Neural crest cell (in vitro differentiated cells): ENCODE measurements at places on chromosomes 4 and X.

DNA sequence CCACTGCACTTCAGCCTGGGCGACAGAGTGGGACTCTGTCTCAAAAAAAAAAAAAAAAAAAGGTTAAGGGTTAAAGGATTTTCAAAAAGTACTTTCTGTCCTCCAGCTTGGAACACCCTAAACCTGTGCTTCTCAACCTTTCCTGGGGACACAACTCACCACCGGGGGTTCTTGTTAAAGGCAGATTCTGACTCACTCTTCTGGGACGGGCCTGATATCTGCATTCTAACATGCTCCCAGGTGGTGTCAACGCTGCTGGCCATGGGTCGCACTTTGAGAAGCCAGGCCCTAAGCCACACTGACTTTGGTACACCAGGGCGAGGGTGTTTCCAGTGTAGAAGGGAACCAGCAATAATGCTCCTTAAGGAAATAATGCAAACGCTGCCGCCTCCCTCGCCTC lies 46.1 kb downstream of the AFAP1 start:
- no peak for DNase-seq

DNA sequence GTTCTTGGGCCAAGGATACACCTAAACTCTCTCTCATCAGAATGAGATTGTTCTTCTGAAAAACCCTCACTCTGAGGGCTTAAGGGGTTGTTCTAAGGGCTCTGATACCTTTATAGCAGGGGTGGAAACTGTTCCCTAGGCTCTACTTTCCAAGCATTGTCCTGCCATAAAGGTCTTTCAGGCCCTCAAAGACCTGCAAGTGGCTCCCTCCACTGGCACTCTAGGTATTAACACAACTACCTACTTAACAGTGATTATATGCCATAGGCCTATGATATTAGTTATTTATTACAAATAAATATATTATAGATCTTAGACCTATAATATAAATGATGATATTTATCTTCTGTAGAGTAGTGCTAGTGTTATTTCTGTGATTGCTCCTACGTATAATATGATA lies 473.7 kb upstream of the RPS6KA3 start:
- no peak for DNase-seq

GRCh38 chr4:87092389-87093141 lies 127.9 kb downstream of the KLHL8 start:
- DNase-seq = no peak

DNA sequence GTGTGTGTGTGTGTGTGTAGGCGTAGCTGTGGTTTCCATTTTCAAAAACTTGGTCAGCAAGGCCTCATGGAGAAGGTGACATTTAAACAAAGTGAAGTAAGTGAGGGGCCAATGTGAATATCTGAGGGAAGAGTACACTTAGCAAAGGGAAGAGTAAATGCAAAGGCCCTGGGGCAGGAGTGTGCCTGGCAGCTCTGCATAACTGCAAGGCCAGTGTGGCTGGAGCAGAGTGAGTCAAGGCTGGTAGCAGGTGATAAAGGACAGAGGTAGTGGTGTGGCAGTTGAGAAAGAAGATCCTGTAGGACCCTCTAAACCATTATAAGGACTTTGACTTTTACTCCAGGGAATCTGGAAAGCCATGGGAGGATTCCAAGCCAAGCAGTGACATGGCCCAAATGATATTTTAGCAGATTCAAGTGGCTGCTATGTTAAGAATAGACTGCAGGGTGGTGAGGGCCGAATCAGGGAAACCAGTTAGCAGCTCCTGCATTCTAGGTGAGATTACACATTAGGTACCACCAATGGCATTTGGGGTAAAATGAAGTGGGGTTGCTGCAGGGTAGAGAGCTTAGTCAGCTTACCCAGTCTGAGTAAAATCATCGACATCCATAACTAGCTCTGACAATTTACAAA lies 5.9 kb upstream of the TBC1D1 start:
- no peak for DNase-seq

DNA sequence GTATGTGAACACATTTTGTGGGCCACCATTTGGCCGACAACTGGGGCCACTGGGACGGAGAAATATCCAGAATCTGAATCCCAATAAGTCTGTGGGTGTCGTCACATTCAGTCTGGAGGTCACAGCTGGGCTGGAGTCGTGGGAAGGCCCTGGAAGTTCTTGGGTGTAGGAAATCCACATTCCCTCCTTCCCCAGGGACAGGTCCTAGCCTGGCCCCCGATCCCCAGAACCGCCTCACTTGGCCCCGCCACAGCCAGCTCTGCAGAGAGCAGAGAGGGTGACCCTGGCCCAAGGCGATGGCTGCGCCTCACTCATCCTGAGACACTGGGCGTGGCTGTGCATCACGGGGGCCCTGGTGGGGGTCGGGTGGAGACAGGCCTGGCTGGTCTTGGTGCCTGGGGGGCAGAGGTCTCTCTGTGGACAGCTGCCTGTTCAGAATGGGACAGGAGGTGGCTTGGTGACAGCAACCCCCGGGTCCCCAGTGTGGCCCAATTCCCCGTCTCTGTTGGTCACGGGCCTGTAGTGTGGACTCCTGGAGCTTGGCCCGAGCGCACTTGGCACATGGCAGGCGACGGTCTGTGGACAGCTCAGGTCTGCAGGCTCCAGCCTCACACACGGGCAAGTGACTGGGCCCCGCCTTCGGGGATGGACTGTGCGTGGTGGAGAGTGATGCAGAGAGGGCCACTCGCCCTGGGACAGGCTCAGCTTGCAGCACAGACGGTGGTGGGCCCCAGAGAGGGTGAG lies 16.4 kb downstream of the DOK7 start:
- DNase-seq = no peak

GRCh38 chr4:81574991-81575390 lies 103.3 kb upstream of the RASGEF1B start:
- no peak for DNase-seq

- no peak for DNase-seq
Measured at GRCh38 chrX:41096339-41096955, 11.2 kb downstream of the USP9X start.

DNA sequence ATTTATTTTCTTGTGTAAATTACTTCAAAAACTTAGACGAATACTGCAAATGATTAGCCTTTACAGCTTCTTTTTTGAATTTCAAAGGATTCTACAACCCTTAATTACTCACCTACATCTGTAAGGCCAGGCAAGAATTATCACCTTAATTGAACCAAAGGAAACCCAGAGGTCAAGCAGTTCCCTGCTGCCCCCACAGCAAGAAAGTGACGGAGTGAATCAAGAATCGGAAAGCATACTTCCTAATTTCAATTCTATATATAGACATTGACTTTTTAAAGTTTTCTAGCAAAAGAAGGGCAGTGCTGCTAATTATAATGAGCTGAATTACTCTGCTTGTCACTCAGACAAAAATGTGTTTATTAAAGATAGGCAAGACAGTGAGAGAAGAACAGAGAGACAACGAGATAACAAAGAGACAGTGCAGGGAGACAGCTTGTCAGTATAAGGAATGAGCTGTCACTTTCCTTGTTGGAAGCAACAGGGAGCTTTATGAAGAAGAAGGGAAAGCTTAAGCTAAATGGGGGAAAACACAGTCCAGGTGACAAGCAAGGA lies 47.5 kb upstream of the SPANXN4 start:
- no peak for DNase-seq

DNA sequence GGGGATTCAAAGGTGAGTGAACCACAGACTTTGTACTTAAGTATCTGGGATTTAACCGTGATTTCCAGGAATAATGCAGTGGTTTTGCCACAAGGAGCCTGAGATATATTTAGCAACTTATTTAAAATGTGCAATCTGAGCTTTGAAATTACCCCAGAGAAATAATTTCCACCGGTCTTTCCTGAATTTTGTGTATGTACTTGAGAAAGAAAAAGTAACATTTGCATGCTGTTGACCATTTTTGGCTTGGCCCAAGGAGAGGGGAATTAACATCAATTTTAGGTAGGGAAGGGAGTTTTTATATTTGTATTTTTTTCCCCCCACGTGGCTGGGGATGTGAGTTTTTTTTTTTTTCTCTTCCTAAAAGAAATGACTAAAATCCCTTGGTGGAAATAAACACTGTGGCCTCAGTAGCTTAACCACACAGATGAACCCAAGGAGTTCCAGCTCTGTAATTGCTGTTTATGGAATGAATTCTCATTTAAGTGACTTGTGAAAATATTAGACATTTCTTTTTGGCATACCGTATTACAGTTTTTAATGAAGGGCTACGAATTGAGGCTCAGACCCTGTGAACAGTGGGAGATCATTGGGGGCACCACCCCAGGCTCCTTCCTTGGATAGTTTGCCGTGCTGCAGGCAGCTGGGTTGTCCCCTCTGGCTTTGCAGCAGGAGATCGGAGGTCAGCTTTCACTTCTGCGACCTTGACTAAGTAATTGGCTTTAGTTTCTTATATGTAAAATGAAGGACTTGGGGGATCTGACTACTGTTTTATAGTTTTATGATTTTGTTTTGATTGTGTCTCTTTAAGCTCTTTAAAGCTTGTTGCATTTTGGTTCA lies 116.1 kb downstream of the ARHGAP10 start:
- DNase-seq = no peak

- DNase-seq = no peak
Measured at GRCh38 chr4:12296366-12296765, 867.7 kb upstream of the HS3ST1 start.

GRCh38 chrX:32592786-32593185 lies 618.6 kb downstream of the DMD start:
- no peak for DNase-seq

- DNase-seq = no peak
Measured at GRCh38 chrX:11591723-11592346, 73.9 kb downstream of the ARHGAP6 start.

DNA sequence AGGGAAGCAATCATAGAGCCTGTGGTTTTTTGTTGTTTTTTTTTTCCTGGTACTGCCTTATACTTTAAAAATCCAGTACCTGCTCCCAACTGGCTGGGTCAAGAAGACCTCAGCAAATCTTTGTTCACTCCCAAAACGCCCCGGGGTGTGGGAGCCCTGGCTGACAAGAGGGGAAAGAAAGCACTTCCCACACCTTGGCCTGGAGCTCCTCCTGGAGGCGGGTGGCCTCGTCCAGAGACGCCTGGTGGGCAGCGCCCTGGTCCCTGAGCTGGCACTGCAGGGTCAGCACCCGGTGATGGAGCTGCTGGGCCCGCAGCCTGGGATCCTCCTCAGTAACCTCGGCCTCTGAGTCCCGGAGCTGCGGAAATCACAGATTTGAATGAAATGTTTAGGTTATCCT lies 38.2 kb downstream of the C4orf50 start:
- DNase-seq = peak; percentile 41

DNA sequence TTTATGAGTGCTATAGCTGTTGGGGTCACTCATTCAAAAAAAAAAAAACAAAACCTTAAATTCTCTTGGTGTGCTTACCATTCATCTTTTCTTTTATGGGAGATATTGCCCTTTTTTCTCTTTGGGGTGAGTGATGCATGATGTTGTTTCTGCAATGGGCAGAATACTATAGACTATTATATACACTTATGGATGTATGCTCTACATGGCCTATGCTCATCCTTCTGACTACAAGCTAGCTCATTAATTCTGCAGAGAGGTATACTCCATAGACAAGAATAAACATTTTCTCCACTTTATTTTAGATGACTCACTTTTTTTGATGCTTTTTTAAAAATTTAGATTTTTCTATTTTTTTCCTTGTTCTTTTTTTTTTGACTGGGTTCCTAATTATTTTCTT lies 160.3 kb upstream of the ANK2 start:
- no peak for DNase-seq

DNA sequence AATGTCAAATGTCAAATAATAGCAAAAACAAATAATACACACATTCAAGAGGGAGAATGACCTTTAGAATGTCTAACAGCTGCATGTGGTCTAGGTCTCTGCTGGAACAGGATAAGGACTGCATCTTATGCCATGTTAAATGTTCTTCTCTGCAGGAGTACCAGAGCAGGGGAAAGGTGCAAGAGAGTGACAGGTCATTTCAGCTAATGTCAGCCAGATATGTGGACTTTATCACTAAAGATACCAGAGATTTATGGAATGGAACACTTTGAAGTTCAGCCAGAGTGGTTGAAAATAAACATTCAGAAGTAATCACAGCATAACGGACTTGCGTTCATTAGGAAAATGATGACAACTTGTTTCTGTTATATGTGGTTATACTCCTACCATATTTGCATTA lies 24.3 kb downstream of the GRID2 start:
- DNase-seq = no peak

DNA sequence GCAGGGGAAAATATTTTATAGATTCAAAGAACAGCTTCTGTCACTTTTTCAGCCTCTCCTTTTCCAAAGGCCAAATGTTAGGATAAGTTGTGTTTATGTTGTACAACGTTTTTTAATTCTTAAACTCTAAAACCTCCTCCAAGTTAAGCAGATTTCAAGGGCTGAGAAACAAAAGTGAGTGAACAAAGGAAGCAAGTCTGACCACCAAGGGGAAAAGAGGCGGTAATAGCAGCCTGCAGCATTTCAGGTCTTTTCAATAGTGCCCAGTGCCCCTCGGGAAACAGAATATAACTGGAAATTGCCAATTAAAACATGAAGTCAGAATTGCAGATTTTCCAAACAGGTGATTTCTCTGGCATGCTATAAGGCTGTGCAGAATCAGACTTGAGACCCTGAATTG lies 510.0 kb upstream of the HTR2C start:
- no peak for DNase-seq

- no peak for DNase-seq
Measured at GRCh38 chr4:26873391-26874026, 12.9 kb downstream of the STIM2 start.

- no peak for DNase-seq
Measured at GRCh38 chr4:118767109-118767508, 68.8 kb downstream of the SEC24D start.

DNA sequence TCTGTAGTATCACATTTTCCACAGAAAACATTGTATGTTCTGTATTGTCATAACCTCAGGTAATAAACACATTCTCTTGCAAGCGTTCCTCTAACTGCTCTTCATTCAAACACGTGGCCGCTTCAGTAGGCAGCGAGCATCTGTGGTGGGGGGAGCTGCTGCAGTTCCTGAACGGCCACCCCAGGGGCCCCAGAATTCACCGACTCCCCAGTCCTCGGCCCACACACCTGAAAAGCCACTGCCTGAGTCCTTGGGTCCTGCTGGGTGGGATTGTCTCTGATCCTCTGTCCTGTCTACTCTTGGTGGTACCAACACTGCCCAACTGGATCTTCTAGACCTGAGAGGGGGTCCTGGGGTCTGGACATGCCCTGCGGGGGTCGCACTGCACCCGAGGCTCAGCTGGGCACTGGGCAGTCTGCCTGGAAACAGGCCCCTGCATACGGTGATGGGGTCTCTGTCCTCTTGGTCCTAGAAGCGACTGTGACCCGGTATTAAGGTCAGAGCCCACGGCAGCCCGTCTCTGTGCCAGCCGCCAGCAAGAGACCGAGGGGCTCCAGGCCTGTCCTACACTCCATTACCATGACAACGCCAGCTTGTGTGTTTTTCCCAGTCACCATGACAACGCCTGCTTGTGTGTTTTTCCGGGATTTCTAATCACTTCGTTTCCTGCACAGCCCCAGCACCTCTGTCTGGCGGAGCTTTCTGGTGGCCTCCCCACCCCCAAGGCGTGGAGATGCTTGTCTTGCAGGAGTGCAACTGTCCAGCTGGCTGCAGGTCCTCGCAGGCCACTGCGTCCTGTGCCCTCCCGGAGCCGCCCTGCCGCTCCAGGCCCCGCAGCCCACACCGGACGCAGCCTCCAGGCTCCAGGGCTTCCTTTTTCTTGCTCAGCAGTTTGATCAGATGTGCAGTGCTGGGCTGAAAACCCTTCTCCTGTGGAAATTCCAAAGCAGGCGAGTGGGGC lies 16.0 kb downstream of the CTBP1 start:
- DNase-seq = peak; percentile 56
